Stimulated activated CD4-positive, alpha-beta T cell treated with anti-CD3 and anti-CD28 coated beads, Interleukin-4, amount 100 ng/mL, for 48 hours (primary cell): ENCODE measurements at places on chromosomes 2 and 18.

- DNase-seq, result no peak
Measured at GRCh38 chr2:206647985-206648384, 5.7 kb downstream of the FAM237A start.

- peak; percentile 23 for DNase-seq
Measured at GRCh38 chr18:76491776-76492668, 3.0 kb downstream of the ZNF516 start.

DNA sequence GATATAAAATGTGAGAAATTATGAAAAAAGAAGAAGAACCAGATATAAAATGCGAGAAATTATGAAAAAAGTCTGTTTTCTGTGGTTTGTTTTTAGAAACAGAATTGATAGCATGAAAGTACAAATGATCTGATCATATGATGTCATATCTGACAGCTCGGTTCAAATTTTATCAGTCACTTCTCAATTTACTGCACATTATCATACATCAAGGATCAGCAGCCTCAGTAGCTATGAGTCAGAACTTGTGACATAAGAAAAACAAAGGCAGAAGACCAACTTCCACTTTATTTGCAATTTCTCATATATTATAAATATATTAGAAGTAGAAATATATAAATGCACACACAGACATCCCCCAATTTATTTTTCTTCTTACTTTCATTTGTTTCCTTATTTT lies 634.0 kb downstream of the LRP1B start:
- DNase-seq, result no peak

DNA sequence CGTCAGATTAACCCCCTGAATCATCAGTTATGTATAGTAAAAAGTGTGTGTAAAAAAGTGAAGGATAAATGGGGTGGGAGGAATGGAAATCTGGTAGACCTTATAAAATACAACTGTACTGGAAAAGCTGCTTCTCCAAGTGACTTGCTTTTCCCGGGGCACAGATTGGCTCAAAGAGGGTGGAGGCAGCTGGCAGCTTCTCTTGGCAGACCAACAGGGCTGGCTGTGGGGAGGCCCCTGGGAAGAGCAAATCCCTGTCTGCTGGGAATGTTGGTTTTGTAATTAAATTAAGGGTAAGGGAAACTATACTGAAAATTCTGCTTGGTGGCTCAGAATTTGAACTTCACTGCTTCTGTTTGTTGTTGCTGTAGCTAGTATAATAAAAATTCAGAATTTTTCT lies 154.2 kb upstream of the DLX2 start:
- no peak for DNase-seq

DNA sequence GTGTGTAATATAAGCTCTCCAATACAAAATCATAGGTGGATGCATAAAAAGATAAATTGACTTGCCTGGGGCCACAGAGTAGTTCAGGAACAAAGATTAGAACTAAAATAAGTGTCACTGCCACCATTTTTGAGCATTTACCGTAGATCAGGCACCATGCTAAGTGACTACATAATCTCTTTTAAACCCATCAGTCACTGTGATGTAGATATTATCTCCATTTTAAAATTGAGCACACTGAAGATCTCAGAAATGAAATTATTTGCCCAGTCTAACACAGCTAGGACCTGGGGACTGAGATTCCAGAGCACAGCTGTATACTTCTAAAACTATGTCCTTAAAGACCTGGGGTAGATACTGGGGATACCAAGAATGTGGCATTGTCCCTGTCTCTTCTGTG lies 737.3 kb downstream of the CNTNAP5 start:
- no peak for DNase-seq

- no peak for DNase-seq
Measured at GRCh38 chr2:6449343-6449742, 416.4 kb downstream of the CMPK2 start.

GRCh38 chr2:126900646-126901319 lies 2.1 kb downstream of the TEX51 start:
- DNase-seq, result no peak

DNA sequence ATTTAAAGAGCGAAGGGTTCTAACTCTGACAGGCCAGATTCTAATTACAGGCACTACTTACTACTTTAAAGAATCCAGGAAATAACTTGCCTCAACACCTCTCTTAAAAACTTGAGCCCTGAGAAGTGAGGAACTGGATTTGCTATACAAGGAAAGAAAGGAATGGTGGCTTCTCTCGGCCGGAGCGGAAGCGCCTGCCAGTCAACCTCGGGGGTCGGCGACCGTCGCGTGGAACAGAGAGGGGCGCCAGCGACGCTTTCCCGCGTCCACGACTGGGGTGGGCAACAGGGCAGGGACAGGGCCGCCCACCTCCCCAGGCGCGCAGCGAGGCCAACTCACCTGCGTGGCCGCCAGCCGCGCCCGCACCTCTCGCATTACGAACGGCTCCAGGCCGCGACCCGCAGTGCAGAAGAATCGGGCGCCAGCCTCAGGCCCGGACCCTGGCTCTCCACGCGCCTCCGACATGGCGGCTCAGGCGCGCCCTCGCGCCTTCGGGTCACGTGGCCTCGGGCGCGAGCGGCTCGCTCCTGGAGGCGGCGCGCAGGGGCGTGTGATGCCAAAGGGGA lies at the start of gene THUMPD2:
Gene THUMPD2, minus strand, starts transcription at position 484 of the 566 bp plus-strand sequence. Its CDS starts 19 bp downstream, at position 465.
- DNase-seq, result peak; percentile 56

GRCh38 chr2:180061546-180061945 lies 54.4 kb upstream of the CWC22 start:
- no peak for DNase-seq

GRCh38 chr2:28300485-28301341 lies 91.9 kb upstream of the FOSL2 start:
- DNase-seq, result no peak

GRCh38 chr2:207071820-207072219 lies 93.9 kb downstream of the KLF7 start:
- no peak for DNase-seq

- no peak for DNase-seq
Measured at GRCh38 chr2:197086500-197086899, 160.0 kb upstream of the PGAP1 start.

- DNase-seq, result no peak
Measured at GRCh38 chr2:64298161-64298560, 153.9 kb upstream of the PELI1 start.

DNA sequence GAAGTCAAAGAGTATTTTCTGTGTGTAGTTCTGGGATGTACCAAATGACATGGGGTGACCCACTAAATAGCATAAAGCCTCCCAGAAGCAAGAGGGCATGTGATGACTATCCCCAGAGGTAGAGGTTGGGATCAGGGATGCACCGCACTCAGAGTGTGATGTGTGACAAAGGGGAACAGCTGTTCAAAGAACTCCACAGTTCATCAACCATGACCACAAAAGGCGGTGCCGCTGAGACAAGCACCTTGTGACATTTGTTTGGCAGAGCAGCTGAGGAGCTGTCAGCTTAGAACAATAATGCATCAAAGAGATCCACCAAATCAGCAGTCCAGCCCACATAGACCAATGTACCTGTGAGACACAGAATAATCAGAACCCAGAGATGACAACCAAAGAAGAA lies 81.3 kb downstream of the VWC2L start:
- DNase-seq, result no peak

DNA sequence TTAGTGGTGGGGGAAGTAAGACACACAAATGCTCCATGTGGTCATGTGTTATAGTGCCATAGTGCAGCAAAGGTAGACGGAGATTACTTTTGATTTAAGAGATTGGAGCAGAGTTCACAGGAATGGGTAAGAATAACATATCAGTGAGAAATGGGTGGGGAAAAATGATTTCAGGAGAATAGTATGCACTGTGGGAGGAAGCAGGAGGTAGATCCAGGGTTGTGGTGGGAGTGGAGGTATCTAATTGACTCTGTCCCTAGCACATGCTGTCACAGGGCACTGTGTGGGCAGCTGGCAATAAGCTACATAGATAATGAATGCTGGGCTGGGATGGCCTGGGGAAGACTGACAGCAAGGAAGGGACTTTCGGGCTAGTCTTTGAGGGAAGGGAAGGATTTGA lies 65.3 kb downstream of the STAT1 start:
- no peak for DNase-seq

- DNase-seq, result no peak
Measured at GRCh38 chr2:18077231-18077630, 198.8 kb downstream of the KCNS3 start.

- DNase-seq, result no peak
Measured at GRCh38 chr2:216871333-216871934, 11.6 kb upstream of the TNP1 start.

- no peak for DNase-seq
Measured at GRCh38 chr18:10453806-10454680, at the start of gene APCDD1. Gene APCDD1 (plus strand): TSS chr18:10454635. CDS start chr18:10454982, 347 bp downstream.

GRCh38 chr2:68828887-68829708 lies 42.1 kb downstream of the BMP10 start:
- no peak for DNase-seq

GRCh38 chr2:150403457-150403856 lies 84.0 kb downstream of the RND3 start:
- DNase-seq, result no peak

DNA sequence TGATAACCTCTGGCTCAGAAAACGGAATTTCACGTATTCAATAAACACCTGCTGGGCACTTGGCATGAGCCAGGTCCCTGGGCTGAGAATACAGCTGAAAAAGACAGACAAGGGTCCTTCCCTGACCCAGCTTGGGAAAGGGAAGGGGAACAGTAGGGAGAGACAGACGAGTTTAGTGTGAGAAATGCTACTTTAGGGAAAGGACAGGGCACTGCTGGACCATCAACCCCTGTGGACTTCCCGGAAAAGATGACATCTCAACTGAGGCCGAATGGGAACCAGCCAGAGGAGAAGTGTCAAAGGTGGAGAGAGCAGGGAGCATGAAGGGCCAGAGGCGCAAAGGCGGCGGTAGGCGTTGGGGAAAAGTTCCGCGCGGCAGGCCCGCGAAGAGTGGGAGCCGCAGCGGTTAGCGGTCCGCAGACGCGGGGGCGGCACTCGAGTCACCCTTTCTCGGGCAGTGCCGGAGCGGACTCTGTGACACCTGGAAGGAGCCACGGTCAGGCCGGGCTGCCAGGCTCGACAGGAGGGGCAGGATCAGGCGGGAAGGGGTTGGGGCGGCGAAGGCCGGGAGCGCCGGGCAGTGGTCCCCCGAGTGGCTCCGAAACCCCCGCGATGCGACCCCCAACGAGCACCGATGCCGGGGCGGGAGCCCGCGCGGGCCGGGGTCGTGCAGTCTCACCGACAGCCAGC lies 519 bp downstream of the TEX261 start:
- peak; percentile 52 for DNase-seq

- no peak for DNase-seq
Measured at GRCh38 chr2:65714866-65715265, 282.5 kb upstream of the SPRED2 start.

DNA sequence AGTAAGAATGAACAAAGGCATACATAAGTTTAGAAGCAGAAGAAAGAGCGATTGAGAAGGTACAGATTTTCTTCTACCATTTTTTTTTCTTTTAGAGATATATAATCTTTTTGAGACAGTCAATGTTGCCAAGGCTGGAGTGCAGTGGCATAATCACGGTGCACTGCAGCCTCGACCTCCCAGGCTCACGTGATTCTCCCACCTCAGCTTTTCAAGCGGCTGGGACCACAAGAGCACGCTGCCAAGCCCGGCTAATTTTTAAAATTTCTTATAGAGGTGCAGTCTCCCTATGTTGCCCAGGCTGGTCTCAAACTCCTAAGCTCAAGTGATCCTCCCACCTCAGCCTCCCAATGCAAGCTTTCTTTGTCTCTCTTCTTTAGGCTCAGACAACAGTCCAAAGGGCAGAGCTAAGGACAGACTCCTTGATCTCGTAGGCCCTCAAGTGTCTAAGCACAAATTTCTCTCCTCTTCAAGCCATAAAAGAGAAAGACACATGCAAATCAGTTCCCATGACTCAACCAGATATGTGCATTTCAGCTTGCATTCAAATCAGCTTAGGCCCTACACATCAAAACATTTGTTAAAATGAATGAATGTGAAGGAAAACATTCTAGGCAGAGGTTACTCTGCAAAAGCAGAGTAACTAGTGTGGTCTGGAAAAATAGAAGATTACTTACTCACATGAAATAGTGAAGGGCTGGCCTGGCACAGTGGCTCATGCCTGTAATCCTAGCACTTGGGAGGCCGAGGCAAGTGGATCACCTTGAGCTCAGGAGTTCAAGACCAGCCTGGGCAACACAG lies 18.0 kb downstream of the ITSN2 start:
- no peak for DNase-seq

GRCh38 chr18:51134721-51135120 lies 62.8 kb downstream of the MEX3C start:
- DNase-seq, result no peak

GRCh38 chr2:107553539-107553938 lies 273.2 kb upstream of the RGPD4 start:
- DNase-seq, result no peak

- no peak for DNase-seq
Measured at GRCh38 chr2:158775273-158776027, 19.7 kb upstream of the DAPL1 start.

- no peak for DNase-seq
Measured at GRCh38 chr18:27497246-27497645, 312.1 kb upstream of the CHST9 start.

GRCh38 chr2:97900806-97901205 lies 94.9 kb downstream of the TMEM131 start:
- DNase-seq, result no peak

DNA sequence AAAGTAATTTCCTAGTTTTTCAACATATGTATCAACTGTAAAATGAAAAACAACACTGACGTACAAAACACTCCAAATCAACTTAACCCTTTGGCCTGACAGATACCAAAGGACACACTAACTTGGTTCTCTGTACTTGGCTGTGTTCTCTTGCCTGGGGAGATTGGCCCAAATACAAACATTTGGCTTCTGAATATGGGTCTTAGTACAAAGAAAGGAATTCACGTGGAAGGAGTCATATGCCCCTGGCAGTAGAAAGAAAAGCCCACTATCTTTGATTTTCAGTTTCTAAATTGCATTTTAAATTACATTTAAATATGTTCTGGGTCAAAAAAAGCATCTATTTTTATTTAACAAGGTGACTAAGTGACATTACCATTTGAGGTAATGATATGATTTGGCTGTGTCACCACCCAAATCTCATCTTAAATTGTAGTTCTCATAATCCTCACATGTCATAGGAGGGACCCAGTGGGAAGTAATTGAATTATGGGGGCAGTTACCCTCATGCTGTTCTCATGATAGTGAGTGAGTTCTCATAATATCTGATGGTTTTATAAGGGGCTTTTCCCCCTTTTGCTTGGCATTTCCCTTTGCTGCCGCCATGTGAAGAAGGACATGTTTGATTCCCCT lies 153.6 kb upstream of the CCDC195 start:
- DNase-seq, result no peak
